Esophagus muscularis mucosa (tissue), 4 donors: ENCODE measurements at places on chromosomes 2 and 18. TPM values are rescaled to one million over a fixed set of nuclear protein-coding genes. Genes with fewer than 3 reads are reported as not detected.

GRCh38 chr2:48714245-48714644, 41.3 kb downstream of the LHCGR start:
- H3K36me3 ChIP-seq = no peaks in the 10 kb centered on the region
- H3K4me1 ChIP-seq = no peaks in the 10 kb centered on the region
- H3K4me3 ChIP-seq = no peak overlapping the region
- no peaks in the 10 kb centered on the region for H3K27me3 ChIP-seq

Gene ANKRD29
- total RNA-seq = 7.8 TPM

GRCh38 chr2:133840761-133841160, 272.5 kb upstream of the NCKAP5 start:
- no peaks in the 10 kb centered on the region for H3K36me3 ChIP-seq
- no peak for DNase-seq
- no peaks in the 10 kb centered on the region for H3K27me3 ChIP-seq
- H3K4me1 ChIP-seq = peaks cover 12% of the 10 kb centered on the region
- H3K27ac ChIP-seq = no peak overlapping the region

DNA sequence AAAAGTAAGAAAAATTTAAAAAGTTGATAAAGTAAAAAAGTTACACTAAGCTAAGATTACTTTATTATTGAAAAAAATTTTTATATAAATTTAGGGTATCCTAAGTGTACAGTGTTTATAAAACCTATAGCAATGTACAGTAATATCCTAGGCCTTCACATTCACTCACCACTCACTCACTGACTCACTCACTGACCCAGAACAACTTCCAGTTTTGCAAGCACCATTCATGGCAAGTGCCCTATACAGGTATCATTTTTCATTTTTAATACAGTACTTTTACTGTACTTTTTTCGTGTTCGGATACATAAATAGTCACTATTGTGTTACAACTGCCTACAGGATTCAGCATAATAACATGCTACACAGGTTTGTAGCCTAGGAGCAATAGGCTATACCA, 8.9 kb upstream of the THUMPD2 start:
- no peaks in the 10 kb centered on the region for H3K27me3 ChIP-seq
- H3K27ac ChIP-seq = no peak overlapping the region
- DNase-seq = no peak
- no peaks in the 10 kb centered on the region for H3K36me3 ChIP-seq
- no peak overlapping the region for H3K4me3 ChIP-seq
- no peaks in the 10 kb centered on the region for H3K4me1 ChIP-seq

Gene KCNG2
- not detected for total RNA-seq

DNA sequence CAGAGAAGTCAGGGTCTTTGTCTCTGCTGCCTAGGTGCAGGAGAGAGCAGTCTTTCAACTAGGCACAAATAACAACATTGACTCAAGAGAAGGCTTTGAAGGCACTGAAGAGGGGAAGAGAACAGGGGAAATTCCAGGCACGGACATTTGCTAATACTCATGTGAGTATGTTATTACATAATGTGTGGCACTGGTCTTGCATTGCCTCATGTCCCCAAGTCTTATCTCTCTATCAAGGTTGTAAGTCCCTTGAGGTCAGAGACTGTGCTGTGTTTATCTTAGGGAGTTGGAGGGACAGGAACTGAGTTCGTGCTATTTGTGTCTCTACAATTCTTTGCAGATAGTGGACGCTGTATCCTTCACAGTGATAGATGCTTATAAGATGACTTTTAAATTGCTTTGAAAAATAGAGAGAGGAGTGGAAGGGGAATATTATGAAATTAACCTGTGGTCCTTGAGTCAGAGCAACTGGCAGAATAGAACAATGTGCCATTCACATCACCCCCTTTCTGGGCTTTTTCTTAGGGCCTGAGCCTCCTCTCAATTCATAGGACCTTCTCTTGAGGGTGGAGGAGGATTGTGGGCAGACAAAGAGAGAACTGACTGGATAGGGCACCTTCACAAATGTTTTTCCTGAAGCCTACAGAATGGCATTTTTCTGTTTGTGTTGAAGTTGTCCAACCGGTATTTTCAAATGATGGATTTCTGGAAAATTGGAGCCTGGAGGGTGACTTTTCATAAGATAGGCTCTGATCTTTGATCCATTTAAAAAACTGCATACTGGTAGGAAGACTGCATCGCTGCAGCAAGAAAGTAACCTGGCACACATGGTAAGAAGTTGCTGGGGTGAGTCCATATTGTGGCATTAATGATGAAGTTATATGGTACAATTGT, 96.6 kb upstream of the CXCR4 start:
- no peaks in the 10 kb centered on the region for H3K4me1 ChIP-seq
- H3K36me3 ChIP-seq = no peaks in the 10 kb centered on the region
- no peak overlapping the region for H3K27ac ChIP-seq
- no peaks in the 10 kb centered on the region for H3K27me3 ChIP-seq

Gene CD302
- 31.1 TPM for total RNA-seq

Gene ITGAV
- total RNA-seq = 98.4 TPM

Gene NPPC
- 0.98 TPM for total RNA-seq

Gene TUBA4B
- total RNA-seq = not detected

DNA sequence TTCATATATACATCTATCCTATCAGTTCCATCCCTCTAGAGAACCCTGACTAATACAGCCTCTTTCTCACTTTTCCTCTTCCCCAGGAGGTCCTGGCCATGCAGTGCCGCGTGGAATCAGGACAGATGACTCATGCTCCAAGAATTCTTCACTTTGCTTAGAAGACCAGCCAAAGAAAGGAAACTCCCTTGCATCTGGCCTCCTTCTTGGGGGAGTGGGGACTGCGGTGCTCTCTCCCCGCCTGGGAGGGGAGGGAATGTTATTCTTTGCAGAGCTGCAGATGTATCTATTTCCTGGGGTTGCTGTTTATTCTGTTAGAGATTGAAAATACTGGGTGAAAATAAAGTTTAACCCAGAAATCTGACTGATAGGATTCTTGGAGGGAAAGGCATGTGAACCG, 111.5 kb upstream of the SH3BP4 start:
- no peaks in the 10 kb centered on the region for H3K27me3 ChIP-seq
- peaks cover 16% of the 10 kb centered on the region for H3K4me1 ChIP-seq
- no peak for DNase-seq
- H3K4me3 ChIP-seq = no peak overlapping the region
- no peak overlapping the region for H3K27ac ChIP-seq
- no peaks in the 10 kb centered on the region for H3K36me3 ChIP-seq

Gene SNTG2
- total RNA-seq = 3.3 TPM

Gene SLC8A1
- 166 TPM for total RNA-seq

Gene FAM237A
- not detected for total RNA-seq

DNA sequence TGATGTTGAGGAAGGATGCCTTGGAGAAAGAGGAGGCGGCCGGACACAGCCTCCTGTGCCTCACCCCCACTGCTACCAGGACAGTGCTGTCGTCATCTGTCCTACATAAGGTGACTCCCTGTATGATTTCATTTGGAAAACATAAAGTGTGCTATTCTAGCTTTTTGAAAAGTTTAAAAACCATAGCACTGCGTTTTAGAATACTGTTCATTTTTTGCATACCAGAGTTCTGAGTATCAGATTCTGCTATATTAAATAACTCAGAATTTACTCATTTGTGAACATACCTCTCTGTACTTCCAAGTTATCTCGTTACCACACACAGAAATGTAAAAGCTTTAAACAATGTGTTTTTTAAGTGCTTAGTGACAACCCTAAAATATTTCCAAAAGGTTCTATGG, 302.9 kb downstream of the LRRTM1 start:
- H3K4me1 ChIP-seq = no peaks in the 10 kb centered on the region
- DNase-seq = no peak
- no peak overlapping the region for H3K27ac ChIP-seq
- peaks cover 5% of the 10 kb centered on the region for H3K27me3 ChIP-seq

Gene FBXO41
- total RNA-seq = 3.1 TPM
